RCC 7860 (cell line): ENCODE measurements at places on chromosomes 16 and 17.

GRCh38 chr17:74730491-74731346, 6.3 kb upstream of the RAB37 start:
- DNase-seq = no peak

GRCh38 chr17:80123791-80124190, 22.4 kb downstream of the GAA start:
- no peak for DNase-seq

DNA sequence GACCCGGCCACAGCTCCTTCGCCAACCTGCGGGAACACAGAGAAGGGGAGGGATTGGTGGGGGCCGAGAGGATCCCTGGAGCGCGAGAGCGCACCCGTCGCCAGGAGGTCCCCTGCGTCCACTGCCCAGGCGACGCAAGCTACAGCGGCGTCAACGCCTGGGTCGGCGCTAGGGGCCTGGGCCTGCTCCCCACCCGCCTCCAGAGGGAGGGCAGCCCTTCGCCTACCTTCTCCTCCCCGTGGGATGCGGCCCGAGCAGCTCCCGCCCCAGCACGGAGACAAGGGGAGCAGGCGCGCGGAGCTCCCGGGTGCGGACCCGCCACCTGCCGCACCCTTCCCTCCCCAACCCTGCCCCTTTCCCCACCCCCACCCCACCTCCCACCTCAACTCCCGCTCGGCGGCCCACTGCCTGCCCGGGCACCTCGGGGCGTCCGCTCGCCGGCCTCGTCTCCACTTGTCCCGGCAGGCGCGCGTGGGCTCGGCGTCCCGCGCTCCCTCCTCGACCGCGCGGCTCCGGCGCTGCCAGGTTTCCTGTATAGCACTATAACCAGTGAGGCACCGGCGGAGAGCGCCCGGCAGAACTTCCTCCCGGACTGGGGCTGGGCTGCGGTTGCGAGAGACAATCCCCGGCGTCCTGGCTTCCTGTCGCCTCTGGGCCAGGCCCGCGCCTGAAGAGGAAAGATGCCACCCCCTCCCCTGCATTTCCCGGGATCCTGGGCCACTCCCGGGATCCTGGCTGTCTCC, 119.1 kb upstream of the SMURF2 start:
- DNase-seq = no peak

DNA sequence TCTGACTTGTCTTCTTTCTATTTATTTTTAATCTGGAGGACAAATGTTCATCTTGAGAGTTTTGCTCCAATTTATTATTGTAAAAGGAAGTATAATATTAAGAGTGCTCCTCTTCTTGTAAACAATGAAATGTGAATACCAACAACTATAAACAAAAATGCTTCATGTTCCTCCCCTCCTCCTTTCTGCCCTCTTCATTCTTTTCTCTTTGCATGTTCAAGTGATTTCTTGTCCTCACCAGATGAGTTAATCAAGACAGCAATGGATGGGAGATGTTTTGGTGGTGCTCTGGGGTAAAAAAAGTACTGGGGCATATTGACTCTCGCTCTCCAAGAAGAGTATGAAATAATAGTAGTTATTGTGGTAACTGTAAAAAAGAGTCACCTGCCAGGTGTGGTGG, 24.3 kb downstream of the ITGB3 start:
- no peak for DNase-seq

DNA sequence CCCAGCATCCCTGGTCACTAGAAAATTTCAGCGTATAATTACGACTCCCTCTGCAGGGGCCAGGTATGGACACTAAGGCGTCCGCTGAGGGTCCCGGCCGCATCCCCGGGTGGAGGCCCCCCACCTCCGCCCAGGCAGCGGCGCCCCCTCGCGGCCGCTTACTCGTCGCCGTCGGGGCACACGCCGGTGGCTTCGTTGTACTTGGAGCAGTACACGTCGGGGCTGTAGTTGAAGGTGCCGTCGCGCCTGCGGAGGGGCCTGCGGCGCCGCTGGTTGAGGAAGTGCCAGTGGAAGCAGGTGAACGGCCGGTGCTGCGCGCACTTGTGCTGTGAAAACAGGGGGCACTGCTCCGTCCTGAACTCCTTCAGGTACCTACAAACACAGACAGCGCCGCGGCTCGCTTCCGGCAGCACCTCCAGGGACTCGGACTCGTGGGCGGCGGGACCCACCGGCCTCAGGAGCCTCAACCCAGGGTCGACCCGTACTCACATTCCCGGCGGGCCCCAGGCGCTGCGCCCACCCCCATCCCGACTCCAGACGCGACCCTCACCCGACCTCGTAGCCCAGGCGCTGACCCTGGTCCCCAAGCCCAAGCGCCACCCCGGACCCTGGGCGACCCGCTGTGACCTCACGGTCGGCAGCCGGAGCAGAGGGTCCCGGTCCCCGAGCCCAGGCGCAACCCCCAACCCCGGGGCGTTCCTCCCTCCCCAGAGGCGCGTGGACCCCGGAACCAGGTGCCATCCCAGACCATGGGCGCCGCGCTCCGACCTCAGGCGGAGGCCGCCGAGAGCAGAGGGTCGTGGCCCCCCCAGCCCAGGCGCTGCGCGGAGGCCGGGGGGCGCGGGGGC, 596 bp downstream of the UNKL start:
- DNase-seq = no peak

DNA sequence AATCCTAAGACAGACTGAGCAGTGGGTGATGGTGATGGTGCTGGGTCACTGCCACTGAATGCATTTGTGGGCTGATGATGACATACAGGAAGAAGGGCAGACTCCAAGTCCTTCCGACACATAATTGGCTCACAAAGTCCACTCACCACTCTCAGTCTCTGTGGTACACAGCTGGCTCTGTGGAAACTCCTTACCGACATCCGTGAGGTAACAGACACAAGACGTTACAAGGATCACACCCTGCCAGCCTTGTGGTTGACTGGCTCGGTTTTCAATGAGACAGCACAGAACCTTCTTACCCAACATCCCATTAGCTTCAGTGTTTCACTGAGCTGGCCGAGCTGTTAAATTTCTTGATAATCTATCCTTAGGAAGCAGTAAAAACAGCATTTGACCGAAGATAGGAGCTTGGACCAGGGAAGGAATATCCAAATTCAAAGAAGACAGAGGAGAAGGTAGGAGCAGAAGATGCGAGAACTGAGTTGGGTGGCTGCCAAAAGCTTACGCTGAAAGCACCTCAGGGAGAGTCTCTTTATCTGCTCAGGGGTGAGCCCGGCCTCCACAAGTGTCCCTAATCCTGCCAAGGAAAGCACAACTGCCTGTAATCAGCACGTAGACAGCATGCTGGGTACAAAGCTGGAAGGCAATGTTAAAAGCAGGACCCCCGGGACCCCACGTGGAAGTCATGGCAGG, 5.5 kb upstream of the MXRA7 start:
- peak; percentile 98 for DNase-seq

DNA sequence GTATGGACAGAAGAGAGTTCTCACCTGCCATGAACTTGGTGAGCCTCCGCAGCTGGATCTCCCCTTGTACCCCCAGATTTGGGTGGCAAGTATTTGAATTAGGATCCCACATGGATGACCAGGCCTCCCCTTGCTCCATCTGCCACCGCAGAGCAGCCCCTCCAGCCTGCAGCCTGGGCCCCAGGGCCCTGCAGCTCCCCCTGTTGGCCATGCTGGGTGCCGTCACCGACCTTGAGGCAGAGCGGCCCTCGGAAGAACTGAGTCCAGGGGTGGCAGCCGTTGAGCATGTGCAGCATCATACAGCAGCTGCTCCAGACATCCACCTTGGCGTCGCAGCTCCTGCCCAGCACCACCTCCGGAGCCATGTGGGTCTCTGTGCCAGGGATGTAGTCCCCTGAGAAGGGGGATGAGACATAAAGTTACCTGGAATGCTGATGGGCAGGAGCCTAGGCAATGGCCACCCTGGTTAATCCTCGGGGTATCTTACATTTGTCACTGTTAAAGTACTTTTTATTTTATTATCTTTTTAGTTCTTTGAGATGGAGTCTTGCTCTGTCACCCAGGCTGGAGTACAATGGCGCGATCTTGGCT, 9.0 kb upstream of the SPATA32 start:
- no peak for DNase-seq

DNA sequence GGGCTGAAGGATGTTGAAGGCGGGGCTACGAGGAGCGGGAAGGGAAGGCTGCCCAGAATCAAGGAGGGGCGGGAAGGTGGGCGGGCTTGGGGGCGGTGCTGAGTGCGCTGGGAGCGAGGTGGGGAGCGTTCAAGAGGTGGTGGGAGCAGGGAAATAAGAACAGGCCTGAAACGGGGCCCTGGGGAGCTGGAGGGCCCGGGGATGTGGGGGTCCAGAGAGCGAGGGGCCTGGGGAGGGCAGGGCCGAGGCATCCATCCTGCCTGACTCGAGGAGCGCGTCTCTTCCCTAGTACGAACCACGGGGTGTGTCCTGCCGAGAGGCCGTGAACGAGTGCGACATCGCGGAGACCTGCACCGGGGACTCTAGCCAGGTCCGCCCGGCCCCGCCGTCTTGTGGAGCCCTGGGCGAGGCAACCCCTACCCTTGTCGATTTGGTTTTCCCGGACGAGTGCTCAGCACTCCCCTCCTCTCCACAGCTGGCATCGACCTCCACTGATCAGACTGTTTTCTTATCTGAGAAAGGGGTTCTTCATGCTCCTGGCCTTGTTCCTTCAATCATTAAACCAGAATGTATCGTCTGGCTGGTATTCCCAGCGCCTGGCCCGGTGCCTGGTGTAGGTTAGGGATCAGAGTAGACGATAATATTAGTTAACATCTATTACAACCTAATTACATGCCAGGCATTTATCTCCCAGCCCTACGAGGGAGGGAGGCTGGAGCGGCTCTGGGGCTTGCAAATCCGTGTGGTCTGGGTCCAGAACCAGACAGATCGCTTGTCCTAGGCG, 17.2 kb downstream of the ADAM11 start:
- DNase-seq = peak; percentile 22

DNA sequence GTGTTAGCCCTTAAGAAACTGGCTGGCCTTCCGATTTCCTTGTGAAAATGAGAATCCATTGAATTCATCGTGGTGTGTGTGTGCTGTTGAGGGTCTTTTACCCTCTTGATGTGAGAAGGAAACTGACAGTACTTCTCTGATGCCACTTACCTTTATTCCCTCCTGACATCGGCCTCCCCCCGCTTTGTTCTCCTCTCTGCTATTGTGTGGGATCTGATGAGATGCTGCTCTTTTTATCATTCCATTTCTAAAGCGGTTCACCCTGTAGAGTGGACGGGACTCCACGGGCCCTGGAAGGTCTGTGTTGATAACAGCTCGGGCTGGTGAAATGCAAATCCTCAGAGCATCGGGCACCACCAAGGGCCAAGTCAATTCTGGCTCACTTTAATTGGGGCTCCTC, 69.8 kb downstream of the MARCHF10 start:
- no peak for DNase-seq

GRCh38 chr17:62780951-62781350, 27.2 kb downstream of the MARCHF10 start:
- DNase-seq = no peak

GRCh38 chr17:17239832-17240231, 2.9 kb upstream of the FLCN start:
- DNase-seq = no peak

GRCh38 chr17:7582396-7583252, 1.0 kb upstream of the MPDU1 start:
- DNase-seq = no peak

- no peak for DNase-seq
These were observed 16.3 kb downstream of the CFDP1 start for GRCh38 chr16:75416904-75417565.

GRCh38 chr17:7495906-7496434, 11.8 kb downstream of the POLR2A start:
- DNase-seq = no peak

DNA sequence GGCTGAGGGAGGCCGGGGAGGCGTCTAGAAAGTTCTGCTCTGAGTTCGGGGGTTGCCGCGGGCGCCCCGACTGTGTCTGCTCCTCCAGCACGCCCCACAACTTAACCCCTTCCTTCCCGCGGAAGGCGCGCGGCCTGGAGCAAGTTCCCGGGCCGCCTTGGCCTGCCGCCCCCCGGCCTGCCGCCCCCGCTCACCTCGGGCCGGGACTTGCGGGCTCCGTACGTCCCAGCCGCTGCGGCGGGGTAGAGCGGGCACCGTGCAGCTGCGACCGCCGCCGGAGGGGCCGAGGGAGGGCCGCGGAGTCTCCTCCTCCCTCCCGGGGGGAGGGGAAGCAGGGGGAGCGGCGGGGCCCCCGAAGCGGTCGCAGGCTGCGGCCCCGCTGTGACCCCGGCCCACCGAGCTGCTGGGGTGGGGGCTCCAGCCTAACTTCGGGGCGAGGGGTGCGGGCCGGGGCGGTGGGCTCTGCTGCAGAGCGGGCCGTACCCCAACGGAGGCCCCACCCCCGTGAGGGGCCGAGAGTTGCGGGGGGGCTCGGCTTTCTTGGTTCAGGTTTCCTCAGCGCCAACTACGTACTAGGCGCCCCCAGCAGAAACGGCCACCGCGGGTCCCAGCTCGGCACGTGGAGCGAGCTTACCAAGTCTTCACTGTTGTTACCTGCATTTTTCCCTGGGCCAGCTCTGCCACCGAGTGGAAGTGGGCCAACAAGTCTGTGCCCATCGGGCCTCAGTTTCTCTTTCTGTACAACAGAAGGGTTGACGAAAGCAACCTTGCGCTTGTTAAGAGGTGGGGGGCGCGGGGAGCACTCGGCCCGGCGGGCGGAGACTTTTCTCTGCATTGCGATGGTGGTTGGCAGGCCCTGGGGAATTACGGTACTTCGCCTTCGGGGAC, at the start of gene CCDC102A:
CCDC102A (minus strand) TSS at position 266 of the 888 bp plus-strand sequence. CDS start 7,394 bp downstream, outside the sequence.
- no peak for DNase-seq

DNA sequence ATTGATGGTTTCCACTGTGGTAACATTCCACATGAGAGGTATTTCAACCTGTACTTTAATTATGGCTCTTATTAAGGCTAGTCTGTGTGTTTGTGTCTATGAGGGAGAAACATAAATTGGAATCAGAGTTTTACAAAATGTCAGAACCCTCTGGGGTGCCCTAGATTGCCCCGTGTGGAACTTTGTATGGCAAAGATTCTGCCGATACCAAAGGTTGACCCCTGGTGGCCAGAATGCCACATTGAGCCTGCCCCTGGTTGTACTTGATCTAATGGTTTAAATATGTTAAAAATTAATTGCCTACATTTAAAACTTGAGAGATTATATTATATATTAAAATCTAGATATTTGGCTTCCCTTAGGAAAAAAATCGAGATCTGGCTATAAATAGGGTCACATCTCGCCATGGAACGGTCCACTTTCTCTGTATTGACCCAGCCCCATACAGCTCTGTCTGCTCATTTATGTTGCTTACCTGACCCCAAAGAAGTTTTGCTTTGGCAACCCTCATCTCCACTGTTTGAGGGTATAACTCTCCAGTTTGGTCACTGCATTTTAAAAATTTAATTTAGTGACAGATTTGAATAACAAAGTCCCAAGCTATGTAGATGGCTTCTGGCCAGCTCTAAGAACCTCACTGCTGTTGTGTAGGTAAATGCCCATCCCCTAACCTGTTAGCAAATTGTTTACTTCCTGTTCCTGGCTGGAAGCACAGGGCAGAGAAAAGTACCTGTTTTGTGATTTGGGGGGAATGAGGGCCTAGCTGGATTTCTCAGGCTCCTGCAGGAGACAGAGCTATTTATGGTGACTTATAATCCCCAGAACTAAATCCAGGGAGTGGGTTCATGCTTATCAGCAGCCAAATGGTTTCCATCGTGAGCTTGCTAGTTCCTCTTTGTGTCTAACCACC, 95.0 kb downstream of the PLCG2 start:
- no peak for DNase-seq

GRCh38 chr17:17566896-17567513, 24.5 kb downstream of the PEMT start:
- DNase-seq = no peak
